ENCODE measurements at places on chromosomes 6 and 20.

GRCh38 chr6:132669690-132670291 lies 10.8 kb upstream of the TAAR1 start:
- DNase-seq = no peak

DNA sequence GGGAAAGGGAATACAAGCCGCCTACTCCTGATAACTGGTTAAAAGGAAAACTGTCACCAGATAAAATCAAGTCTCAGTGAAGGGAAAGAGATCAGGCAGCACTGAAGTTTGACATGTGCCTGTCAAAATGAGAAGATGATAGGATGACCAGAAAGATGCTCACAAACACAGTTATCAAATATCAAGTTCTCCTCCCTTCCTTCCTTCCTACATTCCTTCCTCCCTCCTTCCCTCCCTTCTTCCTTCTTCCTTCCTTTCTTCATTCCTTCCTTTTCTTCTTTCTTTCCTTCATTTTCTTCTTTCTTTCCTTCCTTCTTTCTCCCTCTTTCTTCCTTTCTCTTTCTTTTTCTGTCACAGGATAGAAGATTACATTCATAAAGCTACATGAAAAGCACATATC lies 55.2 kb downstream of the MYB start:
- DNase-seq = no peak

DNA sequence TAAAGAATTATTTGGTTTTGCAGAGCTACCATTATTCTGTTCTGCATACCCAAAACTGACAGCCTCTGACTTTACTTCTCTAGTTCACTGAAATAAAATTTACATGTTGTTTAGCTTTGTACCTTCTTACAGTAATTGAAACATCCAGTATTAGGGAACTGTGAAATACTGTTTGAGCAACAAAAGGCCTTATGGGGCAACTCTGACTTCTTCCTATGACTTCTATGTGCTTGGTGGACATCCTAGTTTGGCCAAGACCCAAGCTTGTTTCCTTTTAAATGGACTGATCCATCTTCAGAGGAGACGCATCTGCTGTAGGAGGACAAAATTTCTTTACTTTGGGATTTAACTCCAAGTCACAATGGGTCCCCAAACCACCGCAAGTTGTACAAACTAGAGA lies 44.7 kb downstream of the NR2E1 start:
- no peak for DNase-seq

DNA sequence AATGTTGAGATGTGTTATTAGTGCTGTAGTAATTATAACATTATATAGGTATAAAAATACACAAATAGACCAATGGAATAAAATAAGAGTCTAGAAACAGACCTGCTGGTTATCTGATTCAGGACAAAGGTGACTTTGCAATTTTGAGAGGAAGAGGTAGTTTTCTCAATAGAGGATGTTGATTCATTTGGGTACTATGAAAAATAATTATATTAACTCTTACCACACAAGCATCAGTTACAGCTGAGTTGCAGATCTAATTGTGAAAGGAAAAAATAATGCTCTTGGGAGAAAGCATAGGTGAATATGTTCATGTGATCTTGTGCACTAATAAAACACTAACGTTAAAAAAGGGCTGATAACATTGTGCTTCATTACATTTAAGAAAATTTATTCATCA lies 103.0 kb downstream of the BCKDHB start:
- DNase-seq = no peak

DNA sequence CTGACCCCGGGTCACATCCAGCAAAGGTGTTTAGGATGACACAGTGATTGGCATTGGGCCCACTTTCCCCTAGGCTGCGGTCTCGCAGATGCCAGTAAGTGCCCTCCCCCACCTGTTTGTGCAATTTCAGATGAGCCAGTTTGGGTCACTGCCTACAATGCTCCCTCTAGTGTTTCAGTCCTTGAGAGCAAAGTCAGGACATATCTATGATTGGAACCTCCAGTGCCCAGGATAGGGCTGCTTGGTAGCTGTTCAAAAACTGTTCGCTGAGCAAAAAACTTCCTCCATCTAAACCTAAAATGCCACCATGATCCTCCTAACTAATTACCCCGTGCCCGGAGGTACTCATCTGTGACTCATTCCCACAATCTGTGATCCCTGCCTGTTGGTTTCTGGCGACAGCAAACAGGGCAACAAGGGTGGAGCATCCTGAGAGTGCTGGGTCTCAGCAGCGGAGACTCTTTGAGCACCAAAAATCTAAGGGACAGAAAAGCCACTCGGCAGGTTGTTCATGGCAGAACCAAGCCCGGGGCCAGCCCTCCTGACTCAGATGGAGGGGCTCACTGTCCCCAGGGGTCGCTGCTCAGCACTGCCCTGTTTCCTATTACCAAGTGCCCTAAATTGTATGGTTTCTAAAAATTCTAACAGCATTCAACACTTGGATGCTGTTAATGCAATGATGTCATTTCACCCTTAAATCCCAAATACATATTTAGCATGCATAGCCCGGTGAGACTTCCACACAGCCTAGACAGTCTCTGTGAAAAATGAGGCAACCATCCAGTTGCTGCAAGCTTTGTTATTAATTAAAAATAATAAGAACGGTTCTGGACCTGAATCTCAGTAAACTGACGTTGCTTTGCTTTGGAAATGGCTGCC lies 5.0 kb downstream of the VSX1 start:
- DNase-seq = no peak

DNA sequence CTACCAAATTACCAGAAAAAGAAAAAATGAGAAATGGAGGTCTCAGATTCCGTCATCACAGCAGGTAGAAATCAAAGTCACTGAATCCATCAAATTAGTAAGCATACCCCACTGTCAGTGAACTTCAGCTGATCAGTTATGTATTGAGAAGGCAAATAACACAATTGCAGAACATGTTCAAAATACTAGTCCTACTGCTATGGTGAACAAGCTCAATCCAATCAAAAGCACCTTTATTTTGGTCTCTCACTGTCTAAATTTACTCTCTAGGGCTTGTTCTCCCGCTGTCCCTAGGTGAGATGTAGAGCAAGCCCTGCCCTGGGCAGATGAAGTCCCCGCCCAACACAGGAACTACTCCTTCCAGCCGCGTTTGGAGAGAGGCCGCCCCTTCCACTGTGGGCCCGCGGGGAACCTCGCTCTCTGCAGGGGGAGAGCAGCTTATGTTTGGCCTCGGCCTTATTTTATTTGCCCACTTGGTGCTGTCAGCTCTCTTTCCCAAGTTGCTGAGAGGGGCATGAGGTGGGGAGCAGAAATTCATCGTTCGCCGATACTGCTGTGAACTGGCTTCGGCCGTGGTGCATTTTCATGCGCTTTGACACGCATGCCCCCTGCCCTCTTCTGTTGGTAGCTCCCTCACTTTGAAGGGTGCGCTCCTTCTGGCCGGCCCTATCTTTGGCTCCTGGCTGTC lies 14.3 kb upstream of the MAP1LC3A start:
- DNase-seq = no peak

- DNase-seq = no peak
Observed at GRCh38 chr20:47557791-47558190, 56.1 kb downstream of the NCOA3 start.

- DNase-seq = no peak
Observed at GRCh38 chr20:1517010-1517409, 25.8 kb upstream of the SIRPB2 start.

DNA sequence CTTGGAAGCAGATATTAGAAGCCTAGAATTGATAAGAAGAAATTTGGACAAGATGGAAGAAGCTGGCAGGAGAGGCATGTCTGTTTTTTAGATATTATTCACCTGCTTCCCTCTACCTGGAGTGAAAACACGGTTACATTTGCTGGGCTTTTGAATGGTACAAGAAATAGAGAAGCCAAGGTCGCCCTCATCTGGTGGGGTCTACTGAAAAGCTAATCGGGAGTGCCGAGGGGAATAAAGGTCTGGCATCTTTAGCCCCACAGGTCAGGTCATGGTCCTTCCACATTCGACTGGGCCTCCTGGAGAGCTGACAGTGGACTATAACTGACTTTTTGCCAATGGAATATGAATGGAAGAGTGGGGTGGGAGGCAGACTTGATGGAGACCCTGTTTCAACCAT lies 4.6 kb upstream of the C2 start:
- DNase-seq = peak; percentile 10

- no peak for DNase-seq
Observed at GRCh38 chr6:16674801-16675392, 86.4 kb downstream of the ATXN1 start.

DNA sequence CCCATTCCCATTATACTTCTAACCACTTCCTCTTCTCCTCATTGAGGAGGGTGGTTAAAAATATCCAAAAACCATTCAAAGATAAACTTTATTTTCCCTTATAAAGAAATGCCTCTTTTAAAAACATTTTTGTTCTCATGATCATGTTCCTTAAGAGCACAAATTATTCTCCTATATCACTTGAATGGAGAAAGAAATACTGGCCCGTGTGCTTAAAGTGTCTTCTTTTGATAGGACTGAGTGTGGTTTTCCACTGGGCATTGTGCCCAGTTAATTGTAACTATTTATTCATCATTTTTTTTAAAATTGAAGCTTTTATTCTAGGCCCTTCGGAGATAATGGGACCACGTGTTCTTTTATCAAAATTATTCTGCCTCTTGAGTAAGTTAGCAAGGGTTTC lies 871.5 kb downstream of the QKI start:
- no peak for DNase-seq

DNA sequence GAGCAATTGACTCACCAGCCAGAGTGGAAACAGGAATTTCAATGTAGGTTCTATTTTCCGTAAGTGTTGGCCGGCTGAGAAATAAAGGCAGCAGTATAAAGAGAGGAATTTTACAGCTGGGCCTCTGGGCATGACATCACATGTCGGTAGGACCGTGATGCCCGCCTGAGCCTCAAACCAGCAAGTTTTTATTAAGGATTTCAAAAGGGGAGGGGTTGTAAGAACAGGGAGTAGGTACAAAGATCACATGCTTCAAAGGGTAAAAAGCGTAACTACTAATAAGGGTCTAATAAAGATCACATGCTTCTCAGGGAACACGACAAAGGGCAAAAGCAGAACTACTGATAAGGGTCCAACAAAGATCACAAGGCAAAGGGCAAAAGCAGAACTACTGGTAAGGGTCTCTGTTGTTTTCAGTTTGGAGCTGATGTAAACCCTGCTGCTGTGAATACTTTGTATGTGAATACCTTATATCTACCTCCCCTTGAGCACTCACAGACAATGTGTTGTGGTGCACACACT lies 9.0 kb upstream of the TULP4 start:
- no peak for DNase-seq

DNA sequence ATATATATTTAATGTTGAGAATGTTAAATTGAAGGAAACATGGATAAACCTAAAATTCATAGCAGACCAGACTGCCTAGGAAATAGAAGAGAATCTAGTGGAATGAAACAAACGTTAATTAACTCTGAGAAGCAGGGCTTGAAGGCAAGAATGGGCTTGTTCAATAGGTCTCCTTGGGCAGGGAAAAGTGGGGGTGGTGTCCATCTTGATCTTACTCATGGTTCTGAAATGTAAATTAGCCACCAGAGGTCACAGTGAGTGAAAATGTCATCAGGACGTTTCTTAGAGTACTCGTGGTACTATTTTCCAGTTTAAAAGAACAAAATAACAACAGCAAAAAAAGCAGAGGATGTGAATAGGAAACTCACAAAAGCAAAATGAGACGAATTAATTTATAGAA lies 66.8 kb upstream of the BTBD3 start:
- DNase-seq = no peak

- no peak for DNase-seq
Observed at GRCh38 chr6:100311707-100312251, 152.9 kb downstream of the SIM1 start.

GRCh38 chr6:106069478-106069877 lies 16.7 kb upstream of the PRDM1 start:
- DNase-seq = no peak

- DNase-seq = peak; percentile 22
Observed at GRCh38 chr20:62824476-62825332, 7.9 kb downstream of the COL9A3 start.

- no peak for DNase-seq
Observed at GRCh38 chr6:110216140-110216539, 35.9 kb downstream of the CDC40 start.

DNA sequence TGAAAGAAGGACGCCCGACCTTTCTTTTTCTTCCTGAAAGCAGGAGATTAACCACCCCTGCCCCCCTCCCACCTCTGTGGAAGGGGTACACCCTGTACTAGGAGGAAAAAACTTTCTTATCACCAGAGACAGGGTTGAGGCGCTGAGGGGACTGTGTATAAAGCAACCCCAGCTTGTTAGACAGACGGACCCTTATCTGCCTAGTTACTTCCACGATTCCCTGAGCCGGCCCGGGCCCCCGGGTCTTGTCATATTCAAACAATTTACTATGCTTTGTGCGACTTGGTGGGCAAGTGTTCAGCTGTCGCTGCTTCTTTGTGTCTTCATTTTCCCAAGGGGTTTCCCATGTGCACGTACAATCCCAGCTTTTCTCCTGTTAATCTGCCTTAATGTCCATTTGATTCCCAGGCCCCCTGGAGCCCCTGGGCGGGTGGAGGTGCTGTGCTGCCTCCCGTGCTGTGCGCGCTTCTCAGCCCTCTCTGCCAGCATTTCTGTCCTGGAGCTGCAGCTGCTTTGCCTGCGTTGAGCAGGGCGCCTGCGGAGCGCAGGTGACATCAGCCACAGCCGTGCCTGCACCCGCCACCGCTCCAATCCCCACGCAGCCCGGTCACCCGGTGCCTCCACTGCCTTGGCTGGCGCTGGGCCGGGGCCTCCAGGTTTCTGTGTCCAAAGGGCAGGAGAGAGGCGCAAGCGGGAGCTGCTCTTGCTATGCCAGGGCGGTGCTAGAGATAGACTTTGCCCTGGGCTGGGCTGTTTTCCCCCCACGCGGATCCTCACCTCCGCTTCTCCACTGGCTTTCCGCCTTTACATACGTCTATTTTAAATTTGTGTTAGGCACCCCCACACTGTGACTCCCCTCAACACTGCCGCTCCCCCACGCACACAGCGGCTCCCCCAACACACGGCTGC lies 96.2 kb downstream of the TTLL2 start:
- DNase-seq = no peak

DNA sequence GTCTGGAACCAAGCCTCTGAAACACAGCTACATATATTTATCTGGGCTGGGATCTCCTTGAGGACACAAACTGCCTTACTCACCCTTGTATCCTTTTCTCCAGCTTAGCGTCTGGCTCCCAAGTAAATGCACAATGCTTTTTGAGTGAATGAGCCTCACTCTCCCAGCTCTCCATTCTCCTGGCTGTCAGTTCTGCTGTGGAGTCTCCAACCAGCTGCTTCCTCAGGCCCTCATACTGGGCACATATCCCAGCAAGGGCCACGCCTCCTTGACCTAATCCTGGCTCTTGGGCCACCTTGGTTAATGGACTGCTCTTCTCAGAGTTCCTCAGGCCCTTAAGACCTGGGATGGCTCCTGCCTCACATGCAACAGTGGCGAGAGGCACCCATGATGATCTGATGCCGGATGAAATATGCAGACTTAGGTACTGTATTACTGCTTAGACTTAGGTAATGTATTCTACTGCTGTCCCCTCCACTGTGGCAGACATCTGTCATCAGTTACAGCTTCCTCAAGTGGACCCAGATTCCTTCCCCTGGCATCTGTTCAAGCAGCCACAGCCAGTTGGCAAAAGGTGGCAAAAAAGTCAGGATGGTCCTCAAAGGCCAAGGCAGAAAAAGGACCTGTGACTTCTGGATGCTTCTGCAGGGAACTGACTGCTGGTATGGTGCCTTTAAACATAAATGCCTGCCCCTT lies 16.5 kb downstream of the SNHG17 start:
- DNase-seq = no peak

- DNase-seq = no peak
Observed at GRCh38 chr20:44398335-44398734, 42.8 kb downstream of the HNF4A start.

Measured in stimulated activated CD4-positive, alpha-beta T cell treated with anti-CD3 and anti-CD28 coated beads, Interleukin-2, amount 100 ng/mL, for 4 hours (primary cell).